Hematopoietic multipotent progenitor cell treated with erythropoietin and hydrocortisone succinate and interleukin-3 and kit ligand, for 17 days (in vitro differentiated cells): ENCODE measurements at places on chromosomes 7 and 10.

GRCh38 chr7:26413007-26413691, 121.5 kb downstream of the SNX10 start:
- no peak for DNase-seq

DNA sequence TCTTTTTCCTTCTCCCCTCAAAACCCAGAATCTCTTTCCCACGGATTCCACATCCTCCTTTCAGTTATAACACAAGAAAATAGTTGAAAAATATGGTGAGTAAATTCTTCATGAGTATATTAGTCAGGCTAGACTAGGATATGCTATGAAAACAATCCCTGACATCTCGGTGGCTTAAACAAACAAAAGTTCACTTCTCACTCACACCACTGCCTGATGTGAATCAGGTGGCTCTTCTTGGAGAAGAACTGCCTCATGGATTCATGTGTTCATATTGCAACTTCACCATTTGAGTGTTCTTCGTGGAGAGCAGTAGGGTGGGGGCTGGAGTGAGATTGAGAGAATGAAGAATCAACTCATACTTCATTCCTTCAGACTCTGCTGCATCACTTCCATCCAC, 204.1 kb downstream of the PHF14 start:
- DNase-seq = no peak

DNA sequence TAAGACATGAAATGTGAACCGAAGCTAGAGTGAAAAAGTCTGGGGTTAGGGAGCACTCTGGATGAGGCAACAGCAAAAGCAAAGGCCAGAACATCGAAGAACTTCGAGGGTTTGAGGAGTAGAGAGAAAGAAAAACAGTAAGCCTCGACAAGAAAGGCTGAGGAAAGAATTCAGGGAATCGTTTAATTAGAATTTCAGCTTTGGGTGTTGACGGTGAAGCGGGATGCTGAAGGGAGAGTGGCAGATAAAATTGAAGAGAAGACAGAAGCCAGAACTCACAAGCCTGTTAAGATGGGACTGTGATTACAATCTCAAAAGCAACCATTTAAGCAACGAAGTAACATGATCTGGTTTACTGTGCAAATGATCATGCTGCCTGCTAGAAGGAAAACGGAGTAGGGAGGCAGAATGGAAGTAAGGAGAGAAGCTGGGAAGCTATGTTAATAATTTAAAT, 2.1 kb downstream of the TRDMT1 start:
- no peak for DNase-seq

DNA sequence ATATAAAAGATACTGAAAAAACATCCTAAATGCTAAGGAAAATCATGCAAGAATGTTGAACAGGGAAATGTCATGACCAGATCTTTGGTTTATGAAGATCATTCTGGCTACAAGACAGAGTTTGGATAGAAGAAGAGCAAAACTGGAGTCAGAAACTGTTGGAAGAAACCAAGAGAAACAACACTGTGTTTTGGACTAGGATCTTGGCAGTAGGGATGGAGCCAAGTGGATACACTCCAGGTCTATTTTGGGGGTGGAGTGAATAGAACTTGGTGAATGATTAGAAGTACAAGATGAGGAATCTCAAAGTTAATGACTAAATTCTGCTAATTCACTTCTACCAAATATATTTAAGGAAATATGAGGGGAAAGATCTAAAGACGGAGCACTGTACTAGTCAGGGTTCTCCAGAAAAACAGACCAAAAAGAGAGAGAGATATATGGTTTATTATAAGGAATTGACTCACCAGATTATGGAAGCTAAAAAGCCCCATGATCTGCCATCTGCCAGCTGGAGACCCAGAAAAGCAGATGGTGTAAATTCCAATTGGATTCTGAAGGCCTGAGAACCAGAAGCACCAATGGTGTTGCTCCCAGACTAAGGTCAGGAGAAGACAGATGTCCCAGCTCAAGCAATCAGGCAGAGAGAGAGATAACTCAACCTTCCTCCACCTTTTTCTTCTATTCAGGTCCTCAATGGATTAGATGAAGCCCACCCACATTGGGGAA, 254.9 kb downstream of the TRIL start:
- no peak for DNase-seq

DNA sequence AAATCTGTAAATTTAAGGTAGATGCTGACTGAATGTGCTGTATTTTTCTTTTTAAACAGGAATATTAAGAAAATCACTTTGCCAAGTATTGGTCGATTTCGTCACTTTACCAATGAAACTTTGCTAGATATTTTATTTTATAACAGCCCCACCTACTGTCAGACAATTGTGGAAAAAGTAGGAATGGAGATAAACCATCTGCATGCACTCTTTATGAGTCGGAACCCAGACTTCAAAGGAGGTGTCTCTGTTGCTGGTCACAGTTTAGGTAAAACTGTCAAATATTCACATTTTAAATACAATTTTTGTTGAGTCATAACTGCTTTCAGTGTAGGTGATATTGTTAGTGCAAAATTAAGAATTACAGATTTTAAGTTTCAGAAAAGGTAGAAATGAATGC, 25.2 kb downstream of the SEC23IP start:
- no peak for DNase-seq

DNA sequence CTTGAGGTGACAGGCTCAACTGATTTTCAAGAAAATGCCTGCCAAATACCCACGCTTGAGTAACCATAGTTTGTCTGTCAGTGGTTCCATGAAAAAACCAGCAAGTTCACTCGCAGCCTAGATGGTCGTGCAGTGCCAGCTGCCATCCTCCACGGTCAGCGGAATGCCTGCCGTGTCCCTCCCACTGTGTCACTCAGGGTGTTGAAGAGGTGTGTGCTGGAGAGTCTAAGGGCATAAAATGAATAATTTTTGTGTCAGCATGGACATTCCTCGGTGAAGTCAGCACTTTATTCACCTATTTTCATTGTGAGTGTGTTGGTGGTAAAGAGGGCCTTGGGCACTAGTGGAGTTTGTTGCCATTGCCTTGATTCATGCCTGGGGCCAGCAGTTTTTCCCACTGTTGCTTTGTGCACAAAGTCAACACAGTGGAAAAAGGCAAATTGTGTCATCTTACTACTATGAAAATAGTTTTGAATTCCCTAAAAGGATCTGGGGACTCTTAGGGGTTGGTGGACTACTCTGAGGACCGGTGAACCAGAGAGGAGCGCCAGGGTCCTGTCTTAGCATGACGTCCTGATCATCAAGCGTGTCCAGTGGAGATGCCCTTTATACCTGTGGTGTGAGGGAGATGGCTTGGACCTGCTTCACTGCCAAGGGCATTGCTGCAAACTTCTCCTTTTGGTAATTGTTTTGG, 17.6 kb downstream of the MINDY4 start:
- DNase-seq = no peak

GRCh38 chr7:12436896-12437535, 33.4 kb upstream of the VWDE start:
- DNase-seq = no peak

DNA sequence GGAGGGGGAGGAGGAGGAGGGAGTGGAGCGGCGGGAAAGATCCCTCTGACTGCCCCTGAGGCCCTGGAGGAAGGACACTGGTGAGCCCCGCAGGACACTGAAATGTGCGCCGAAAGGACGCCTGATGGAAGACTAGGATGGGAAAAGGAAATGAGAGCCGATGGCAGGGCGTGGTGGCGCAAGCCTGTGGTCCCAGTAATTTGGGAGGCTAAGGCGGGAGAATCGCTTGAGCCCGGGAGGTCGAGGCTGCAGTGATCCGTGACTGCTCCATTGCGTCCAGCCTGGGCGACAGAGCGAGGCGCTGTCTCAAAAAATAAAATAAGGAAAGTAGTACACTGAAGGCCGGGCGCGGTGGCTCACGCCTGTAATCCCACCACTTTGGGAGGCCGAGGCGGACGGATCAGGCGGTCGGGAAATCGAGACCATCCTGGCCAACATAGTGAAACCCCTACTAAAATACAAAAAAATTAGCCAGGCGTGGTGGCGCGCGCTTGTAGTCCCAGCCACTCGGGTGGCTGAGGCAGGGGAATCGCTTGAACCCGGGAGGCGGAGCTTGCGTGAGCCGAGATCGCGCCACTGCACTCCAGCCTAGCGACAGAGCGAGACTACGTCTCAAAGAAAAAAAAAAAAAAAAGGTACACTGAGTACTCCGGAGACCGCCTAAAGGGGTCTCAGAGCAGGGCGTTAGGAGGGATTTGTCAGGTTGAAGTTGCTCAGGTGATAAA, 561 bp upstream of the HNRNPF start:
- DNase-seq = peak; percentile 42

DNA sequence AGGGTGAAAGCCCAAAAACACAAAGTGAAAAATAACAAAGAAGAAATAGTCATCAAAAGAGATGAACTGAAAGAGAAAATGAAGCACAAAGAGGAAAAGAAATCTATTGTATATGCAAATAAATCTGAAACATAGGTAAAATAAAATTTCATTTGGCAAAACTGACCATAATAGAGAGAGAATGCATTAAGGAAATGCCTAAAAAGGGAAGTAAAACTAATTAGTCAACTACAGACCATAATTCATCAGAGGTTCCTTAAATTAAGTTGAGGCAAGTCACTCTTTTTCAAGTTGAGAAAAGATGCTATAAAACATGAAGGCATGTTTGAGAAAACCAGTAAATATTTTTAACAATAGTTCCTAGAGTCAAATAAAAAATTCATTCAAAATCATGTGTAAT, 233.3 kb downstream of the LRRN3 start:
- DNase-seq = no peak

DNA sequence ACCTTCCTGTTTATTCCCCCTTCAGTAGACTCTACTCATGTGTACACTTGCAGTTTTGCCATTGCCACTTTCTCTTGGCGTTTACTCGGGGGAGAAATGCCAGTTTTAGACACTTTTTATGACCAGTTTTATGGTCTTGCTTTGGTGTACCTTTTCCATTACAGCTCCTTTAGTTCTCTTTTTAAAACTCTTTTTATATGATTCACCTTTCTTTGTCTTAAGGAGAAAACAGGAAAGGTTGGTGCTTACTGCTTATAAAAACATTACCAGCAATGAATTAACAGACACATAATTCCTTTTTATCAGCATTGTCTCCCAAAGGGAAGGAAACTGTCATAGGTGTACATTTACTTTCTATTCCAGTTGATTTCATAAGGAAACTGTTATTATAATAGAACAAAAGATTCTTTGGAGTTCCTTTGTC, 11.9 kb downstream of the TSPAN13 start:
- no peak for DNase-seq

DNA sequence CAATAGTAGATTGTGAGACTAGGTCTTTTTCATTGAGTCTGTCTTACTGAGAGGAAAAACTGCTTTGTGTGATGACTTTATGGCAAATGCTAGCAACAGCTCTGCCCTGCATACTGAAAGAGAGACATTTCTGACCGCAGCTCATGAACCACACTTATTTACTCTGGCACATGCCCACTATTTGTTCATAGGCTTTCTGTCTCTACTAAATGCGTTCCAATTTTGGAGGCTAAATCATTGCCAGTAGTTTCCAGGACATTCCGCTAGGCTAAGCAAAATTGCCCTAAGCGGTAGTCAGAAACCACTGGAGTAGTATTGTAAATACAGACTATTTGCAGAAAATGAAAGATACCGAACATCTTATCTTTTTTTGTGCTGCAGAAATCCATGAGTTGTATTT, 55.6 kb upstream of the DLX6 start:
- DNase-seq = no peak

GRCh38 chr10:29730458-29730857, 95.7 kb upstream of the SVIL start:
- DNase-seq = no peak

GRCh38 chr7:124009321-124009720, 23.5 kb downstream of the TMEM229A start:
- no peak for DNase-seq

DNA sequence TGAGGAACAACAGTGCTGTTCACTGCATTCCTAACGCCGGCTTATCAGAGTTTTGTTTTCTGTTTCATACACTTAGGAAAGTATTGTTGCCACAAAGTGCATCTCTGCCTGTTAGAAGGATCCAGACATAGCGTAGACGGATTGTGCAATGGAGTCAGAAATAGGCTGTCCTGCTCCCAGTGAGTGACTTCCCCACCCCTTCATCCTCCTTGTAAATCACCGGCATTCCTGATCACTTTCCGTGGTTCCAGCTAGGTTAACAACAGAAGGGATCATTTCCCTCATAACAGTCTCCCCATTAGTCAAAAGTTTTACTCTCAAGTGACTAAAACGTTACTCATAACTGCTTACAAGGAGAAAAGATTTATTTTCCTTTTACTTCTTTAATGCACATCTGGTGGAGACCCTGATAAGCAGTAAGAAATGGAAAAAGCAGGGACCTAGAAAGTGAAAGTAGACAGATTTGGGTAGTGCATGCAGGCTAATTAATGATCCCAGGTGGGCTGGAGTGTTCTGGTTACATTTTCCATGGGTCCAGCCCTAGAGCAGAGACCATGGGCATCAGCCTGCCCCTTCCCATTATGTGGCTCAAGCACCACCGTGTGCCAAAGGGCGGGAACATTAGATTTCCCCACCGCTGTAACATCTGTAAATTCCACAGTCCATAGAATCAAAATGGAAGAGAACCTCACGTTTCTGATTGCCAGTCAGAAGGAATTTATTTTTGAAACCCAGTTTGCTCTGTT, 395.1 kb upstream of the GALNT17 start:
- DNase-seq = no peak

DNA sequence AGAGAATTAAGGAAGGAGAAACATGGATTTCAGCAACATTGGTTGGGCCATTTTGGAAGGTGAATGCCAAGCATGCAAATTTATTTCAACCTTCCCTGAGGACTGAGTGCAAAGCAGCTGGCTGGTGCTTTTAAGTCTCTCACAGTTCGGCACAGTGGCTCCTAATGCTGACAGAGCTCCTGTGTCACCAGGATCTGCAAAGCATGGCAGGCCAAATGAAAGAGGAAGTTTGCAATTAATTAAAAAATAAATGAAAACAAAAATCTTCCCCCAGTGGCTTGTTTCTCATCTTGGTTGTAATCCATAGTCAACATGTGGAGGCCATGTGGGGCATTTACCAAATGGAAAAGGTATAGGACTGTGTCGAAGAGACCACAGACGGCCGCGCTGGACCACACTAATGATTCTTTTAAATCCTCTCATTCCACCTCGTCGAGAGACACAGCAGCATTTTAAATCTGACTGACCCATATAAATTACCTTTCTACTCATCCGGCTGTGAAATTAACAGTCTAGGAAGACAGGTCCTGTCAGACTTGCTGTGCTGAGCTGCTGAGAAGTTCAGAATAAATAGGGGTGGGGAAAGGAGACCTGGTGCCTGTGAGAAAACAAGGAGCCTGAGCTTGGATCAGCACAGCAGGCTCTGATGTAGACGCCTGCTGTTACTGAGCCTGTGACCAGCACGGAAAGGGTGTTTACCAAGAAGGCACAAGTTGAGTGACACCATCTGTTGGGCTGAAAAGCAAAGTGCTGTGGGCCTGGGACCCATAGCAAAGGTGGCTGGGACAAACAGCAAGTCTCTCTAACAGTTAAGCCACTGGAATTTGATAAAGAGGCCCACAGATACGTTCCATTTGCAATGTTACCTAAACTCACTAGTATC, 136.0 kb upstream of the COL1A2 start:
- no peak for DNase-seq

GRCh38 chr7:90453931-90454330, 15.5 kb upstream of the PTTG1IP2 start:
- DNase-seq = no peak

DNA sequence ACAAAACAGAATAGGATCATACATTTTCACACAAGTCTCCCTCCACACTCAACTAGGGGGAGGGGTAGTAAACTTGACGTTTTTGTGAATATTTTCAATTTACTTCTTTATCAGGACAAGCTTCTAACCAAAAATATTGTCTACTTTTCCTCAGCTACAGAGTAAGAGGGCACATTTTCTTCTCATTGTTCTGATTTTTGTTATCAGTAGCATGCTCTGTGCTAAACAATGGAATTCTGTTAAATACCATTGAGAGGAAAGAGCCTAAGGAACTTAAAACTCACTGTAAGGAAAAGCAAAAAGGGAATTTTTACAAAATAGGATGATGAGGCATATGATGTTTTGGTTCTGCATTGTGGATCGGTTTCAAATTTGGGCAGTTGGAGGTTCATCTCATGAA, 41.2 kb downstream of the ANLN start:
- no peak for DNase-seq
